GM12864 (cell line): ENCODE measurements at places on chromosomes 11 and 22.

DNA sequence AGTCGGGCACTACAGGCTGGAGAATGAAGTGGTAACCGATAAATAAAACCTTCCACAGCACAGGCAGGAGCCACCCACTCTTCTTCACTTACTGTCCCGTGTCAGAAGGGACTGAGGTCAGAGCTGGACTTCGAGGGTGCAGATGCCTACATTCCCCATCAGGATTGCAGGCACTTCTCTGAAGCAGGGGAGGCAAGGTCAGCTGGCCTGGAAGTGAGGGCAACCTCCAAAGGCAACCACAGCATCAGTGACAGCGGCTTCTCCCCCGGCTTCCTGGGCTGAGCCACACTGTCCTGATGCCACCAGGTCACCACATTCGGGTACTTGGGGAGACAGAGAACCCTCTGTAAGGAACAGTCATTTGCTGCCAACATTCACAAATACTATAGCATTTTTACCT, 22.7 kb downstream of the TCIRG1 start:
- DNase-seq = no peak

- no peak for DNase-seq
Observed at GRCh38 chr22:49326558-49326957, 501.1 kb downstream of the BRD1 start.

DNA sequence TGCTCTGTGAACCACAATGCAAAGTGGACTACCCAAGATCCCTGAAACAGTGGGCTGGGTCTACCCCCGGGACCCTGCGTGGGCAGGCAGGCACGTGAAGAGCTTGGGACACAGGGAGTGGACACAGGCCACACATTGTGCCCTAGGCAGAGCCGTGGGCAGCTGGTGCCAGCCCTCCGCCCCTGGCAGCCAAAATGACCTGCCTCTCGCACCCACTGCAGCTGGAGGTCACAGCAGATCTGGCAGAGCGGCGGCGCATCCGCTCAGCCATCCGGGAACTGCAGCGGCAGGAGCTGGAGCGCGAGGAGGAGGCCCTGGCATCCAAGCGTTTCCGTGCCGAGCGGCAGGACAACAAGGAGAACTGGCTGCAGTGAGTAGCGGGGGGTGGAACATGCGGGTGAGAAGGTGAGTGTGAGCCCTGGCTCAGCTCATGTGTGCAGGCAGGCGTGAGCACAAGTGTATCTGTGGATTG, 6.7 kb downstream of the SMTN start:
- no peak for DNase-seq

DNA sequence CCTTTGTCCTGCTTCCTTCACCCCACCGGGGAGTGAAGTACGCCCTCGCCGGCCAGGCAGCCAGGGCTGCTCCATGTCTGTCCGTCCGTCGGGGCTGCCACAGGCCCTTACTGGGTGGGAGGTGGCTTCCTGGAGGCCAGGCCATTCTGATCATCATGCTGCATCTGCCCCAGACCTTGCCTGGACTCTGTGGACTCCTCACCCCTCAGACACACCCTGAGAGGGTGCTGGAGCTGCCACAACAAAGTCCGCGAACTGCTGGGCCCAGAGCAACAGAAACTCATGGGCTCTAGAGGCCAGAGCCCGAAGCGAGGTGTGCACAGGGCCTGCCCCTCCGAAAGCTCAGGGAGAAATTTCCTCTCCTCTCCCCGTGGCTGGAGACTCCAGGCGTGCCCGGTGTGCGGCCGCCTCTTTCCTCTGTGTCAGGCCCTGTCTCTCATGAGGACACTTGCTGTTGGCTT, 124.2 kb downstream of the KCNQ1OT1 start:
- DNase-seq = no peak

DNA sequence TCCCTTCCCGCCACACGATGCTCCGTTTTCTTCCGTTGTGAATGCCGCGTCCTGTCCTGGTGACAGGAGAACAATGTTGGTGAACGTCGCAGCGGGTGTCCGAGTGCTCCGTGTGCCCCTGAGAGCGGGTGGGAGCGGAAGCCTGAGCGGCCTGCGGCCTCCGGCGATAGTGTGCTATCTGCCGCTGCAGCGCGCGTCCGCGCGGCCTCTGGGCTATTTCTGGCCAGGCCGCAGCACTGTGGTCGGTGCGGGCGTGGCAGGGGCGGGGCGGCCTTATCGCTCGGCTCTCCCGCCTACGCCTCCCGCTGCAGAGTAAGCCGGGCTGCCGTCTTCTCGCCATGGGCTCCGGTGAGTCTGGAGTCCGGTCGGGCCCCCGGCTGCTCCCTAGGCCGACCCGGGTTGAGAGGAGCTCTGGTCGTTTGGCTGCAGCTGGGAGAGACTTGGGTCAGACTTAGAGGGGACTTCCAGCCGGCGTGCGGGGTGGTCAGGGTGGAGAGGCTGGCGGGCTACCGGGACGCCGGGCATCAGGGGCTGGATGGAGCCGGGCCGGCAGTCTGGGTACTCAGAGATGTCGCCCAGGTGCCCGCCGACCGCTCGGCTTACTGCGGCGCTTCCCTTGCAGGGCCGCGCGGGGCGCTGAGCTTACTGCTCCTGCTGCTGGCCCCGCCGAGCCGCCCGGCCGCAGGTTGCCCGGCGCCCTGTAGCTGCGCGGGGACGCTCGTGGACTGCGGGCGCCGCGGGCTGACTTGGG, at the start of gene GP1BB:
GP1BB (plus strand) TSS at position 308 of the 751 bp plus-strand sequence; CDS start at position 339, 31 bp downstream.
- DNase-seq = no peak

DNA sequence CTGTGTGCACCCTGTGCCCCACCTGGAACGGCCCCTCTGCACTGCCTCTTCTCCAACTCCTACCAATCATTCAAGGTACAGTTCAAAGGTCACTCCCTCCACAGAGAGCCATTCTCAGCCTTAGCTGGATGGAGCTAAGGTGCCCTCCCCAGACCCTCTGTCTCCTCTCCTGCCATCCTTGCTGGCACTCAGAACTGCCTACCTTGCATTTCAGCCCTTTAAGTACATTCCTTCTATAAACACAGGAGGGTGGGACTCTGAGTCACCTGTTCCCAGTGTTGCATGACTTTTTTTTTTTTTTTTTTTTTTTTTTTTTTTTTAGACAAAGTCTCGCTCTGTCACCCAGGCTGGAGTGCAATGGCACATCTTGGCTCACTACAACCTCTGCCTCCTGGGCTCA, 8.6 kb downstream of the TTLL1 start:
- no peak for DNase-seq

- no peak for DNase-seq
Observed at GRCh38 chr11:121536126-121536525, 83.4 kb upstream of the SORL1-AS1 start.

DNA sequence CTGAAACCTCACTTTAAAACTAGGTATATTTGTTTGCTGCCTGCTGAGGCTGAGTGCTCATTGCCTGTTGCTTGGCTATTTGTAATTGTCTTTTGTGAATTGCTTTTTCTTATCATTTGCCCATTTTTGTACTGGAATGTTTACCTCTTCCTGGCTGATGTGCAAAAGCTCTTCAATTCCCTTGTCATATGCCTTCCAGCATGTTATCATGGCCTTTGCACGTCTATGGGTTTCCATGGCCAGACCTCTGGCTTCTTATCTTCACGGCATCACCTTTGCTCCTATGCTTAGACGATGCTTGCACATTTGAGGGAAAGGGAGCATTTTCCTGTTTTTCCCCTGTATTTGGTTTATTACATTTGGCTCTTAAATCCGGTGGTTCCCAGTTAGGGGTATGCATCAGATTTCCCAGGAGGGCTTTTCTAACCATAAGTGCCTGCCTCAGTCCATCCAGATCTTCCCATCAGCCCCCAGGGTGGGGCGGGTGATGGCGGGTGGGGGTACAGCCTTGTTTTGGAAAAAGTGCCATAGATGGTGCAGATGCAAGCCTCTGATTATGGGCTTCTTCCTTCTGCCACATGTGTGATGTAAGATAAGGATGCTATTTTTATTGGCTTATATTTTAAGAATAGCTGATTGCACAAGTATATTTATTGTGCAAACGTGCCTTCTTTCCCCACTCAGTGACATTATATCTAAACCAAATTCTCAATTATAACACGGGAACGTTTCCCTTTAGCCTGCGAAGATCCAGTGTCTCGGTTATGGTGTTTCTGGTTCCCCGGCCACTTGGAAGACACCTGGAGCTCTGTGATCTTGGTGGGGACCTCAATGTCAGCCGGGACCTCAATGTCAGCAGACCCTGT, 70.6 kb upstream of the SEPTIN5 start:
- no peak for DNase-seq

DNA sequence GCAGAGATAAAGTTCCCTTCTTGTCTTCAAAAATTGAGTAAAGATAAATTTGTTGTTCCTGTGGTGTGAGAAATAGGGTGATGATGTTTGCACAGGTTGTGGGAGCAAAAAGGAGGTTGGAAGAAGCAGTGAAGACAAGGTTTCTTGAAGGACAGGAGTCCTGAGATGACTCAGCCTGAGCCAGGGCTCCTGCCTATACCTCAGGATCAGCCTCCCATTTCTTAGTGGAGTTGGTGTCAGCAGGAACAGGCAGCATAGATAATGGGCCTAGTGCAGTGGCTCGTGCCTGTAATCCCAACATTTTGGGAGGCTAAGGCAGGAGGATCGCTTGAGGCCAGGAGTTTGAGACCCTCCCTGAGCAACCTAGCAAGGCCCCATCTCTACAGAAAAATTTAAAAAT, 28.7 kb downstream of the EIF4G2 start:
- DNase-seq = no peak
